ENCODE measurements at places on chromosomes 11 and 22.

GRCh38 chr22:37401401-37402183 is 25.7 kb downstream of the ELFN2 start:
- H3K4me3 ChIP-seq: no peak overlapping the region
- no peak overlapping the region for H3K27ac ChIP-seq
- H3K27me3 ChIP-seq: no peaks in the 10 kb centered on the region
- no peaks in the 10 kb centered on the region for H3K4me1 ChIP-seq

GRCh38 chr11:10454878-10455631 is at the start of gene AMPD3:
AMPD3 (plus strand) TSS chr11:10455264; CDS start chr11:10461520, 6,256 bp downstream.
- peaks cover 70% of the 10 kb centered on the region for H3K4me1 ChIP-seq
- DNase-seq: no peak
- no peaks in the 10 kb centered on the region for H3K36me3 ChIP-seq
- H3K27ac ChIP-seq: peak within 1 kb of the TSS; percentile 74

DNA sequence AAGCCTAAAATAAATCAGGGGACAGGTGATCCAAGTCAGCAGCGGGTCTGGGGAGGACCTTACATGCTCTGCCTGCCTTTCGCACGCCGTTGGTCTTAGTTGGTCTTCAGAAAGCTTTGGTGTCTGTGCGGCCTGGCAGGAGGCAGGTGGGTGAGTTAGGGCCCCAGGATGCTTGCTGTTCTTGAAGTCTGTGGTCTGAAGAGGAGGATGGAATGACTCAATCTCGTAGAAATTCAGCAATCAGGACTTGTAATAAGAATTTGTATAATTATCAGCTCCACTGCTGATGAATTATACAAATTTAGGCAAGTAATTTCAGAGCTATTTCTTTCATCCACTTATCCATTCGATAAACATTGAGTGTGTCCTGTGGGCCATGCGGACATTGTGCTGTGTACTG is 138.5 kb downstream of the FEZ1 start:
- no peak overlapping the region for H3K27ac ChIP-seq
- no peak for DNase-seq
- H3K27me3 ChIP-seq: no peaks in the 10 kb centered on the region
- no peaks in the 10 kb centered on the region for H3K4me1 ChIP-seq
- H3K4me3 ChIP-seq: no peak overlapping the region

- H3K27ac ChIP-seq: no peak overlapping the region
- no peaks in the 10 kb centered on the region for H3K27me3 ChIP-seq
- no peak overlapping the region for H3K4me3 ChIP-seq
- H3K36me3 ChIP-seq: no peaks in the 10 kb centered on the region
Observed at GRCh38 chr11:47606731-47607130, 12.5 kb upstream of the C1QTNF4 start.

- peaks cover 3% of the 10 kb centered on the region for H3K4me1 ChIP-seq
Observed at GRCh38 chr22:50702261-50702671, 29.6 kb downstream of the SHANK3 start.
